ENCODE measurements at places on chromosomes 16 and 17.

DNA sequence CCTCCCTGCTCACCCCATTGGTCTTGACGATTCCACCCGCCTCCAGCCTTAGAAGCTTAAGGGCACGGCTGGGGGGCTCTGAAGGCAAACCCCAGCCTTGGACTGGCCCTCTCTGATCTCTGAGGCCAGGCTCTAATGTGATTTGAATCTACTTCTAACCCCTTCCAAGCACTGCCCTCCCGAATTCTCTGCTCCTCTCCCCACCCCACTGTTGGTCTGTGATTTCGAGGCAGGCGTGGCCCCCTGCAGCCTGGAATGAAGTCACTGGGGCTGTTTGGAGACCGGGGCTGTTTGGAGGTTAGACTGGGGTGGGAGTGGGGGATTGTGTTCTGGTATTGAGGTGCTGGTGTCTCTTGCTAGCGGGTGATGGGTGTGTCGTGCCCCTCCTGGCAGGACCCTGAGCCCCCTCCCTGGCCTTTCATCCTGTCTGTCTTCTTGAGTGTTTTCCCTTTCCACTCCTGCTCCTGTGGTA, 2.2 kb downstream of the GRB7 start:
- DNase-seq, result no peak

- no peak for DNase-seq
Measured at GRCh38 chr17:42584880-42585279, 7.4 kb upstream of the PSMC3IP start.

DNA sequence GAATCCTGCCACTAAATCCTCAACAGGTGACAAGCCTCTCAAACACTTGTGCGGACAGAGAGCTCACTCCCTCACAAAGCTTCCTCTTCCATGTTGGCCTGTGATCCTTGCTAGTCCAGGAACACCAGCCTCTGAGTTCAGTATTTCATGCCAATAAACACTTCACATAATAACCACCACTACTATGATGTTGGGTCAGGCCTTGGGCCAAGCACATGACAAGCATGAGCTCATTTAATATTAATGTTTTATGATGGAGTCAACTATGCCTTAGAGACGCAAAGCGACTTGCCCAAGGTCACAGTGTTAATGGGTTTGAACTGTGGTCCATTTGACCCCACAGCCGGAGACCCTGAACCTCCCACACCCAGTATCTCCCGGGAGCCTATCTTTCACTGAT, 129.1 kb downstream of the GAS7 start:
- no peak for DNase-seq

DNA sequence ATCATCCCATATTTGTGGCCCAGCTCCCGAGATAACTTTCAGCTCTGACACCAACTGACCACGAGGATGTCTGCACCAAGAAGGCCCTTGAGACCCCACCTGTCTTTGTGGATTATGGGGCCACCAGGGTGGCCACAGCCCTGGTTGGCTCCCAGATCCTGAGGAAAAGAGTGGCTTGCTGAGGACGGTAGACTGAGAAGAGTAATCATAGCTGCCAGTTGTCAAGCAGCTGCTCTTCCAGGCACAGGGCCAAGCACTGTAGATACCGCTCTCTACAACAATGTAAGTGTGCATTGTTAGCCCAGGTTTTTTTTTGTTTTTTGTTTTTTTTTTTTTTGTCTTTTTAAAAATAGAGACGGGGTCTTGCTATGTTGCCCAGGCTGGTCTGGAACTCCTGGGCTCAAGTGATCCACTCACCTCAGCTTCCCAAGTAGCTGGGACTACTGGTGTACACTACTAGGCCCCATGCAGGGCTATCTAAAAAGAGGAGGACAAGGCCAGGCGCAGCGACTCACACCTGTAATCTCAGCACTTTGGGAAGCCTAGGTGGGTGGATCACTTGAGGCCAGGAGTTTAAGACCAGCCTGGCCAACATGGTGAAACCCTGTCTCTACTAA, 9.6 kb downstream of the ZNF205 start:
- DNase-seq, result no peak

GRCh38 chr17:76611758-76612157, 26.1 kb upstream of the ST6GALNAC2 start:
- no peak for DNase-seq

GRCh38 chr17:42704490-42704836, 22.1 kb downstream of the CNTNAP1 start:
- no peak for DNase-seq

- no peak for DNase-seq
Measured at GRCh38 chr17:22454070-22454999, 762.0 kb downstream of the KCNJ18 start.

DNA sequence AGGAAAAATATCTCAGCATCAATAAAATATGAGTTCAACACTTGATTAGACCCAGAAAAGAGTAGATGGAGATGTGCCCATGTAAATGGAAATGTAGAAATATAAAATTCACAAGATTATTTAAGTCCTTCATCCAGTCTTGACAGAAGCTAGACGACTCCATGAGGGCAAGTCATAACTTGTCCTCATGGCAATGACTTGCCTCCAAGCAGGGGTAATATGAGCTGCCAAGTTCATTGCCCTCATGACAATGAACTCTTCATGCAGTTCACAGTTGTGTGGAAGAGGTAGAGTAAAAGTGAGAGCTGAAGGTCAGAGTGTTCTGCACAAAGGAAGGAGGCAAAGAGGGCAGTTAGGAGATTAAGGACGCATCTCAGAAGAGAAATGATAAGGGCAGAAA, 22.3 kb downstream of the CDH11 start:
- DNase-seq, result no peak

DNA sequence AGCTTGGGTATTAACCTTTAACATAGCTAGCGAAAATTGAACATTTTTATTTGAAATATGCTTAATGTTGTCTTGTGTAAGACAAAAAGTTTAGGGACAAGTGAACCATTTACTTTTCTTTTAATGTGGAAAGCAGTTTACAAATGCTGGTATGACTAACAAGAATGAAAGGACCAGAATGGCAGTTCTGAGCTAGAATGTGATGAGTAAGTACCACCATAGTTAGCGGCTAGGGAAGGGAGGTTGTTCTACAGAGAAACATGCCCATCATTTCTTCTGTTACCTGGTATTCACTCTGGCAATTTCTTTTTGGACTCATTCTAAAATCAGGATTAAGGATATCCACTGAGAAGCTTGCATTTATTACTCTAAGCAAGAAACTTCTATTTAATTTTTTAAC, 121.1 kb downstream of the WWOX start:
- DNase-seq, result no peak

- DNase-seq, result no peak
Measured at GRCh38 chr17:27296428-27296979, 2.6 kb downstream of the WSB1 start.

DNA sequence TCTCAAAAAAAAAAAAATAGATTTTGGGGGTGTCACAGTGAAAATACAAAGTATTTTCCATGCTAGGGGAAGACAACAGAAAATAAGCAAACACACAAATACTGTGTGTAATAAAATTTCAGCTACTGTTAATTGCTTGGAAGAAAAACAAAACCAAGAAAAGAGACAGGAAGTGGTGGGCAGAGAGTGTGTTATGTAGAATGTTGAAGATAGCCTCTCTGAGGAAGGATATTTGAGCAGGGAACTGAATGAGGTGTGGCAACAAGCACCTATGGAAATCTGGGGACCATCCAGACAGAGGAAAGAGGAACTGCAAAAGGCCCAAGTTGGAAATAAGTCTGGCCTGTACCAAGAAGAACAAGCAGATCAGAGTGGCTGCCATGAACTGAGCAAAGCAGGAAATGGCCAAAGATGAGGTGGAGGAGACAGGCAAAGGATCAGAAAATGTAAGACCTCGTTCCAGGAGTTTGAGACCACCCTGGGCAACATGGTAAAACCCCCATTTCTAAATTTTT, 7.8 kb upstream of the USP31 start:
- no peak for DNase-seq

GRCh38 chr17:49980703-49981197, 11.8 kb downstream of the DLX4 start:
- no peak for DNase-seq

DNA sequence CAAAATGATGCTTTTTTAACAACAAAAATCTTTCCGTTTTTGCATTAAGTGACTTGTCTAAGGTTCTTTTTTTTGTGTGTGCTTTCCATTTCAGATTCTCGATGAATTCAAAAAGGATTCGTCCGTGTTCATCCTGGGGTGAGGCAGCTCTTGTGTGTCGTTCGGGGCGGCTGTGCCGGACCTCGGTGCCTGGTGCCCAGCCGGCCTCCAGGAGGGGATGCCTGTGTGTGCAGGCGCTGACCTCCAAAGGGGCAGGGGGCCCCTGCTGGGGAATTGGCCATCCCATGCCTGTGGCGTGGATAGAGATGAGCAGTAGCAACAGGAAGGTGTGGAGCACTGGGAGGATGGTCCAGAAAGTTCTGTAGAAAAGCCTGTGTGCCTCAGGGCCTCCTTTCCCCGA, 101.7 kb downstream of the PLCG2 start:
- no peak for DNase-seq

GRCh38 chr16:85491058-85491771, 121.9 kb upstream of the GSE1 start:
- no peak for DNase-seq

- DNase-seq, result no peak
Measured at GRCh38 chr16:10081201-10081940, 100.9 kb downstream of the GRIN2A start.

- no peak for DNase-seq
Measured at GRCh38 chr16:89561884-89562599, 1.6 kb downstream of the RPL13 start.

DNA sequence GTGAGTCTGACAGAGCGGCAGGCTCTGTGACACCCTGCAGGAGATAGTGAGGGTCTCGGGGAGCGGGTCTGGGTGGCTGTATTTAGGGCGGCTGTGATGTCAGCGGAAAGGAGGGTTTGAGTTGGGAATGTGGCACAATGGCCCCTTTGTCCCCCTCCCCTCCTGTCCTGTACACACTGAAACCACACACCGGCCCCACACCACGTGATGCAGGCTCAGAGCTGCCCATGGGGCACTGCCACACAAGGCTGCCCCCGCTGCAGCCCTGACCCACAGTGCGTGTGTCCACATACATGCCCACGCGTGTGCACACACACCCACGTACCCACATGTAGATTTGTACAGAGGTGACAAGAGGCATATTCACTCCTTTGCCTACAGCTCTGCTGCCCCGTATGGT, 15.3 kb downstream of the SGCA start:
- DNase-seq, result no peak

DNA sequence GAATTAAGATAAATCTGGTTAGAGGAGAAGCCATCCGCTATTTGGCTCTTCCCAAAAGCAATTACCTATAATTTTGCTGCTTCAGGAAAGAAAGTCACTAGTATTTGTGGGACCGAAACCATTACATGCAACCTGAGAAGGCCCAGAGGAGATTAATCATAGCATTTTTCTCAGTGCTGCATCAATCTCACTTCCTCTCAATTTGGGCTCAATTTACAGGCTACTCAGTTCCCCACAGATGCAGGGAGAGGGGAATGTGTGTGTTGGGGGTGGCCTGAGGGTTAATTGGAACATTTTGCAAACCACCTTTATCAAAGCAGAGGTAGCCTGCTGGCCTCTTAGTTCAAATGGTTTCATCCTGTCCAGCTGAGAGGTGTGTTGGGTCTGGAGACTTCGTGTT, 394.7 kb upstream of the ASIC2 start:
- DNase-seq, result no peak

- no peak for DNase-seq
Measured at GRCh38 chr17:40647624-40648383, at the start of gene SMARCE1. SMARCE1 (minus strand) TSS chr17:40647818; CDS start chr17:40645802, 2,016 bp downstream.

GRCh38 chr17:27782791-27783206, 17.5 kb downstream of the NOS2 start:
- no peak for DNase-seq

GRCh38 chr17:56624309-56624708, 30.8 kb downstream of the NOG start:
- DNase-seq, result no peak

DNA sequence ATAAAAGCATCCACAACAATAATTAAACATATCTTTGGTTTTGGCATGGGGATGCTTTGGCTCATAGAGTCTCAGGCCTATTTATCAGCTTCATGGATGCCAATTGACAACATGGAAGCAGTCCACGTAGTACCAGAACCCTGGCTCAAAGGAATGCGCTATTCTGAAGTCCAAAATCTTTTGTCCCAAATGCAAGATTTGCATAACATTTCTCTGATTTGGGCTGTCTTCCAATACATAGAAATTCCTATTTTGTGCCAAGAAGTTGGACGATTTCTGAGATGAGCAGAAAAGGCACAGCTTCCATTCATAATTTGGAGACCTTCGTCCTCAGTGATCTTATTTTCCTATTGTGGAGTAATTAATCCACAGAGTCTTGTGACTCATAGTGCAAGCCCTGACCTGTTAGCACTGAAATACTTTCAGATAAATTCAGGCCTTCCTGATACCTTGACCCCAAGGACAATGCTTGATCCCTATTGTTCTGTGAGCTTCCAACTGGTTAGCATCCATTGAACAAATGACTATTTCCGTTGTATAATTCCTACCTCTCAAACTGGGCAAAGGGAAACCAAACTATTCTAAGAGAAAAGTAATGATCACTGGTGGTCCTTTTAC, 78.4 kb upstream of the CDH11 start:
- DNase-seq, result no peak

- DNase-seq, result no peak
Measured at GRCh38 chr17:76270127-76270592, 5.0 kb downstream of the UBALD2 start.

DNA sequence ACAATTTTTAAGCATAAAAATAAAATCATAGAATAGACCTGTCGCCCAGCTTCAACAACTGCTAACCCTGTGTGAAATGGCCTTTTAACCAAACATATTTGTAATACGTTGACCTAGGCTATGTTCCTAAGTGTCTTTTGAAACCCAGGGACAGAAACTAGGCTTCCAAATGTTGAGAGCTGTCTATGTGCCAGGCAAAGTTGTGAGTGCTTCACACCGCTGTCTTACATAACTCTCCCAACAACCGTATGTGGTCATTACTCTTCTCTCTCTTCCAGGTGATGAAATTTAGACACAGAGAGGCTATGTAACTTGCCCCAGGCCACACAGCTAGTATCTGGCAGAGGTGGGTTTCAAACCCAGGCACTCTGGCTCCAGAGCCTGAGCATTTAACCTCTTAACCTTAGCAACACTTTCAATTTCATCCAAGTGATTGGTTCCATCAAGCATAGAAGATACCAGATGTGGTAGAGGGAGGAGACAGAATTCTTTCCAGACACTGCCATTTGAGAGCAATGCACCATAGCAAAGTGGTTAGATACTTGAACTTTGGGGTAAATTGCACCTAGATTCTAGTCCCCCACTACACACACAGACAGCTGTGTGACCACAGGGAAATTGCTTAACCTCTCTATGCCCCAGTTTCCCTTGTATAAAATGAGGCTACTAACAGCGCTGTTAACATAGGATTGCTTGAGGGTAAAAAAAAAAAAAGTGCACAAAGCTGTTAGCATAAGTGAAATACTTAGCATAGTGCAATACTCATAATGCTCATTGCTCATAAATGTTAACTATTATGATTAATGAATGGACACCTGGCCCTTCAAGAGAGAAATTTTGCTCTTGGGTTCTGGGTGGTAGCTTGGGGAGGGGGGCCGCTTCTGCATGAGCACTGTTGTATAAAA, 160.6 kb downstream of the IRX3 start:
- DNase-seq, result no peak

All from cortex of kidney (tissue), 1 donor.